Subcutaneous preadipocyte (primary cell): ENCODE measurements at places on chromosomes 4 and X. TPM values are rescaled to one million over a fixed set of nuclear protein-coding genes. Genes with fewer than 3 reads are reported as not detected.

DOK7 gene
- under 0.01 TPM in 1 of 2 replicates, not detected in the other for total RNA-seq

CLTRN gene
- 0.20 and 0.37 TPM in 2 replicates for total RNA-seq

RNF113A gene
- 10.4 and 11.8 TPM in 2 replicates for total RNA-seq

GLOD5 gene
- total RNA-seq: not detected in 2 replicates
